Tibial nerve (tissue), 4 donors: ENCODE measurements at places on chromosomes 7 and 10. TPM values are rescaled to one million over a fixed set of nuclear protein-coding genes. Genes with fewer than 3 reads are reported as not detected.
A peak's percentile ranks its signal among the peaks of the same experiment; 100 is the strongest.

Gene NPY
- total RNA-seq, result 5.4 TPM

DNA sequence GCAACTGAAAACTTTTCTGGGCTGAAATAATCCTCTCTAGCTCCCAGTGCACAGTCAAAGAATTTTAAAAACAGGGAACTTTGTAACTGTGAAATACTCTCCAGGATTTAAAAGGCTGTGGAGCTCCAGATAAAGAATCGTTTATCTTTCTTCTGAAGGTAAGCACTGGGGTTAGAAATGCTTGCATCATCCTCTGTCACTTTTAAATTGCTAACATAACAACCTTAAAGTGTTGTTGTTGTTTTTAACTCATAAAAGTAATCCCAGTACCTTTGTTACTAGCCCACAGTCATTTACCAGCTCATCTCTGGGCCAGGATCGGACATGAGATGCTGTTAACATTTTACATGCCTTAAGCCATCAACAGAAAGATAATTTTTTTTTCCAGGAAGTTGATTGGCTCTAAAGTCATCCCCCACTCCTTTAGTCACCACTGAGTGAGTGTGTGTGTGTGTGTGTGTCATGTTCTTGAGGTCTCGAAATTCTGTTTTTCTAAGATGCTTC lies at the start of gene SLC39A12:
Gene SLC39A12, plus strand, starts transcription at position 51 of the 504 bp plus-strand sequence. CDS start 1,359 bp downstream, outside the sequence.
- no peak within 1 kb of the TSS for H3K27ac ChIP-seq
- H3K4me1 ChIP-seq, result no peaks in the 10 kb centered on the region
- DNase-seq, result no peak
- no peak within 1 kb of the TSS for H3K4me3 ChIP-seq

Gene EDRF1
- 28.4 TPM for total RNA-seq

- H3K36me3 ChIP-seq, result no peaks in the 10 kb centered on the region
- H3K27me3 ChIP-seq, result no peaks in the 10 kb centered on the region
- H3K4me1 ChIP-seq, result peaks cover 15% of the 10 kb centered on the region
- peak overlapping the region; percentile 24 for H3K4me3 ChIP-seq
- peak overlapping the region; percentile 88 for H3K27ac ChIP-seq
Observed at GRCh38 chr7:27169658-27170425, 4.3 kb downstream of the HOXA10 start.

DNA sequence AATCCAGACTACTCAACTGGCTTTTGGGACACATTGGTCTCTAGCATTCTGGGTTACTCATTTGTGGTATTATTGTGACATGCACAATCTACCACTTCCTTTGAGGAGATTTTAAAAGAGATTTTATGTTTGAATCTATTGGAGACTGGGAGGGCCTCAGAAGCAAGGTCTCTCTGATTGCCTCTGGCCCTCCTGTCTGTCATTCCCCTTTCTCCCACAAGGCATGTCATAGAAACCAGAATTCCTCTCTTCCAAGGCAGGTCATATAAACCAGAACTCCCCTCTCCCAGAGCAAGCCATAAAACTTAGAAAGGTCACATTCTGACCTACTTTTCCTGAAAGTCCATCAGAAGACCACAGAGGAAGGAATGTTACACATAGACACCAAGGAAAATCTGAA lies 777.7 kb downstream of the PHTF2 start:
- H3K4me3 ChIP-seq, result no peak overlapping the region
- H3K4me1 ChIP-seq, result no peaks in the 10 kb centered on the region

DNA sequence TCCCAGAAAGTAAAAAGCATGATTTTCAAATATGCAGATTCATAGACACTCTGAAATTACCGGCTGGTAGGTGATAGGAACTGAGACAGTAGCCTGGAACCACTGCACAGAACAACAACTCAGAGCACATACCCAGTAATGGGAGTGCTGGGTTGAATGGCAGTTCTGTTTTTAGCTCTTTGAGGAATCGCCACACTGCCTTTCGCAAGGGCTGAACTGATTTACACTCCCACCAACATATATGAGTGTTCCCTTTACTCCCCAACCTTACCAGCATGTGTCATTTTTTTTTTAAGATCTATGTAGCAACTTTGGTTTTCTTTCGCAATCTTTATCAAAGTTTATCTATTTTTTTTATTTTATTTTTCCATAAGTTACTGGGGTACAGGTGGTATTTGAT lies 358.8 kb downstream of the CALN1 start:
- no peak overlapping the region for H3K27ac ChIP-seq
- H3K4me3 ChIP-seq, result no peak overlapping the region
- no peaks in the 10 kb centered on the region for H3K36me3 ChIP-seq
- H3K4me1 ChIP-seq, result no peaks in the 10 kb centered on the region
- no peak for DNase-seq

Gene PCDH15
- not detected for total RNA-seq

Gene ACTR3C
- total RNA-seq, result 0.44 TPM

GRCh38 chr10:75074711-75075445 lies 36.6 kb upstream of the SAMD8 start:
- no peak overlapping the region for H3K27ac ChIP-seq
- H3K36me3 ChIP-seq, result no peaks in the 10 kb centered on the region
- no peaks in the 10 kb centered on the region for H3K4me1 ChIP-seq

DNA sequence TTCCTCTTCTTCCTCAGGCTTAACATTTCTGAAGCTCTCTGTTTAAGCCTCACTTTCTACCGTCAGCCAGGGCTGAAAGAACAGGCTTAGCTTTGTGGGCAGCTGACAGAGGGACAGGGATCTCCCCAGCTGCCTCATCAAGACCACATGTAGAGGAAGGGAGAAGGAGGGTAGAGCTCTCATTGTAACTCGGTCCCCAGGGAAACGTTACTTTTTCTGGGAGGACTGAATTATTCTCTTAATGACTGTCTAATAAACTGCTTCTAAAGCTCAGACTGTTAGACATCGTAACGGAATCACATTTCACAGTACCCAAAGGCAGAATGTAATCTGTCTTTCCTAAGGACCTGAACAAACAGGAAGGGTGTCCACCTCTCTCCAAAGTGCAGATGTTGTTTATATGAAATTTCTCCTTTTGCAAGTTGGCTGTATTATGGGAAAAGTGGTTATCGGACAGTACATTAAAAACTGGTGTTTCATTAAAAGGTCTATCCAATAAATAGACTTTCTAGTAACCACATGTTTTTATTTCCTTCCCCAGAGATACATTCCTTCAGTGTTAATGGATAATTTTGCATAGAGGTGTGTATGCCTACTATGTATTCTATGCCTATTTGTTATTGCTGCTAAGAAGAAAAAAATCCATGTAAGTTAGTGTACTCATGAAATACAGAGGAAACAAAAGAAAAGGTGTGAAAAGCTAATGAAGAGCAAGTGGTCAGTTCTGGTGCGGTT lies 144.2 kb downstream of the CTTNBP2 start:
- H3K4me3 ChIP-seq, result no peak overlapping the region
- peaks cover 23% of the 10 kb centered on the region for H3K36me3 ChIP-seq
- H3K4me1 ChIP-seq, result no peaks in the 10 kb centered on the region
- DNase-seq, result no peak
- H3K27me3 ChIP-seq, result no peaks in the 10 kb centered on the region

DNA sequence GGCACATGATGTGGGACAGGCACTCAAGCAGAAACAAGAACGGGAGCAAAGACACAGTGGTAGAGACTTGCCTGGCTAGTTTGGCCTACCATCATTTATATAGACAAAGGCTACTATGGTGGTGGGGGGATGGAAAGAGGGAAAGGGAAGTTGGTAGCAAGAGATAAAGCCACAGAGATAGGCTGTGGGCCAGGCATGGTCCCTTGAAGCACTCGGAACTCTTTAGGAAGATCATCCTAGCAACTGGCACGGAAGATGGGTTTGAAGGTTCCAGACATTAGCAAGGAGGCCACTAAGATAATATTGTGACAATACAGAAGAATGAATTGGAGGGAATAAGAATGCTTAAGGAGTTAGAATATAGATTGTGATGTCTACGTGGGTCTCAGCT lies 319.6 kb downstream of the ELMO1 start:
- H3K27ac ChIP-seq, result no peak overlapping the region
- H3K4me1 ChIP-seq, result peaks cover 11% of the 10 kb centered on the region
- peaks cover 52% of the 10 kb centered on the region for H3K36me3 ChIP-seq
- H3K27me3 ChIP-seq, result no peaks in the 10 kb centered on the region
- no peak for DNase-seq

DNA sequence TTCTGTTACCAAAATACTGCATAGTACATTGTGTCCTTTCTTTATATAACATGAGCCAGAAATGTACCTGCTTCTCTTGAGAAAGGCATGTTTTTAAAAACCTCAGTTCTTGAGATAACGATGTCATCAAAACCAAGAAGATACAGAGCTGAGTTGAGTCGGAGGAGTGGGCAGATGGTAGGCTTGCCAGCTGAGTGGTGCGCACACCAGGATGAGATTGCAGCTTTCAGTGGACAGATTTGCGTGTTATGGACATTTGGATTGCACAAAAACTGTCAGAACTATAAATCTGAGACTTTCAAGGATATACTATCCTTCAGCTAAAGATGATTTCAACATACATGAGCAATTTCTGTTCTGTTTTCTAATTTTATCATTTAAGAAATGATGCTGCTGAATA lies 25.0 kb downstream of the PRKAR2B start:
- no peaks in the 10 kb centered on the region for H3K27me3 ChIP-seq
- no peaks in the 10 kb centered on the region for H3K36me3 ChIP-seq
- DNase-seq, result no peak
- H3K27ac ChIP-seq, result no peak overlapping the region
- no peak overlapping the region for H3K4me3 ChIP-seq

GRCh38 chr7:90689260-90689659 lies 93.1 kb downstream of the CDK14 start:
- peaks cover 6% of the 10 kb centered on the region for H3K4me1 ChIP-seq
- H3K27me3 ChIP-seq, result no peaks in the 10 kb centered on the region
- no peak overlapping the region for H3K27ac ChIP-seq
- no peaks in the 10 kb centered on the region for H3K36me3 ChIP-seq
- H3K4me3 ChIP-seq, result no peak overlapping the region
- DNase-seq, result no peak

Gene GLI3
- 8.6 TPM for total RNA-seq

- no peaks in the 10 kb centered on the region for H3K27me3 ChIP-seq
- H3K4me1 ChIP-seq, result no peaks in the 10 kb centered on the region
- H3K4me3 ChIP-seq, result no peak overlapping the region
- DNase-seq, result no peak
- no peak overlapping the region for H3K27ac ChIP-seq
Observed at GRCh38 chr10:81116990-81117389, 579.3 kb downstream of the SH2D4B start.
